ENCODE measurements at places on chromosomes 13 and 19.

- DNase-seq: no peak
Measured at GRCh38 chr13:100480676-100481075, 107.9 kb downstream of the GGACT start.

- DNase-seq: no peak
Measured at GRCh38 chr19:16625163-16625958, 2.6 kb downstream of the MED26 start.

DNA sequence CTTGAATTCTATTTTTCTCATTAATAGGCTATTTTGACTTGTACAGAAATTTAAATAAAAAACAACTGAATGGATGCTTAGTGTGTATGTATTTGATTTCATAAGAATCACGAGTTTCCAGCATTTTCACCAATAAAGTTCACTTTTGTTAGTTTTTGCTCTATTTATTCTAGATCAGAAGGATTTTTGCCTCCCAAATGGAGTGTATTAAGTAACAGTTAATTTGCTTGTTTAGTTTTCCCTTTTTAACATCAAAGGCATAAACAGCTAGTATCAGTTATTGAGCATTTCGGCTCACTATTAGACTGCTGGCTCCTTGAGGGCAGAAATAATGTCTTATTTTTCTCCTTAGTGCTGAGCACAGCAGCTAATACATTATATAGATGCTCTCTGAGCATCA is 414.1 kb downstream of the FGF9 start:
- no peak for DNase-seq

GRCh38 chr13:101868585-101869469 is 416.4 kb downstream of the ITGBL1 start:
- no peak for DNase-seq

DNA sequence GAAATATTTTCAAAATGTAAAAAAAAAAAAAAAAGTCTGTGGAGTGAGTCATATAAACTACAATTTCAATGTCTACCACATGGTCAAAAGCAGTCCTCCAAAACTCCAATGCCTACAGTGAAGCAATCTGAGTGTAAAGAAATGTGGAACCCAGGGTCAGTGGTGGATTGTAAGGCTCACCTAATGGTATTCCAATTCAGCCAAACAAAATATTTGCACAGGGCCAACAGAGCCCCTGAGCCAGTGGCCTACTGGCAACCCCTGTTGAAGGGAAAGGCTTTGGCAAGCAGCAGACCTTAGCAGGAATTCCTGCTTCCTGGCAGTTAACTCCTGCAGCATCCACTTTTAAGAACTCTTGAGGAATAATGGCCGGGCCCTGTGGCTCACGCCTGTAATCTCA is 3.4 kb downstream of the DNMT1 start:
- no peak for DNase-seq

GRCh38 chr13:44903574-44903985 is 85.7 kb downstream of the NUFIP1 start:
- no peak for DNase-seq
